ENCODE measurements at places on chromosomes 7 and 10.

- DNase-seq, result no peak
Observed at GRCh38 chr10:69655868-69656555, 26.0 kb downstream of the FAM241B start.

GRCh38 chr10:129467359-129468064 is 471 bp downstream of the MGMT start:
- no peak for DNase-seq

- no peak for DNase-seq
Observed at GRCh38 chr7:97126483-97127171, 9.1 kb downstream of the SDHAF3 start.

GRCh38 chr10:33833566-33833965 is 499.1 kb upstream of the NRP1 start:
- DNase-seq, result no peak

DNA sequence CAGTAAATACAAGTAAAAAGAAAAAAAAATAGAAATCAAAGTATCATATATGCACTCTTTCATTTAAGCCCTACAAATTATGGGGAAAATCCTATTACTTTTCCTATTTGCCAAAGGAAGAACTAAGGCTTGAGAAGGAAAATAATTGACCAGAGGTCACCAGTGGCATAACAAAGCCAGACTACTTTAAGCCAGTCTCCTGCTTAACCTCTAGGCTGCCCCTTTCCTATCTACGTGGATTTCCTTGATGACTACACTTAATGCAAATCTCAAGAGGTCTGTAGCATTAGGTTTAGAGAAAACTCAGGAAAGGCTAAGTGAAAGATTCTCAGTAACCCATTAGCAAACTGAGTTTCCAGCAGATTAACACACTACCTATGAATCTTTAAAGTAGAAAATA is 49.8 kb downstream of the TPK1 start:
- DNase-seq, result no peak

- DNase-seq, result no peak
Observed at GRCh38 chr10:133420579-133420978, 3.8 kb downstream of the SPRN start.

DNA sequence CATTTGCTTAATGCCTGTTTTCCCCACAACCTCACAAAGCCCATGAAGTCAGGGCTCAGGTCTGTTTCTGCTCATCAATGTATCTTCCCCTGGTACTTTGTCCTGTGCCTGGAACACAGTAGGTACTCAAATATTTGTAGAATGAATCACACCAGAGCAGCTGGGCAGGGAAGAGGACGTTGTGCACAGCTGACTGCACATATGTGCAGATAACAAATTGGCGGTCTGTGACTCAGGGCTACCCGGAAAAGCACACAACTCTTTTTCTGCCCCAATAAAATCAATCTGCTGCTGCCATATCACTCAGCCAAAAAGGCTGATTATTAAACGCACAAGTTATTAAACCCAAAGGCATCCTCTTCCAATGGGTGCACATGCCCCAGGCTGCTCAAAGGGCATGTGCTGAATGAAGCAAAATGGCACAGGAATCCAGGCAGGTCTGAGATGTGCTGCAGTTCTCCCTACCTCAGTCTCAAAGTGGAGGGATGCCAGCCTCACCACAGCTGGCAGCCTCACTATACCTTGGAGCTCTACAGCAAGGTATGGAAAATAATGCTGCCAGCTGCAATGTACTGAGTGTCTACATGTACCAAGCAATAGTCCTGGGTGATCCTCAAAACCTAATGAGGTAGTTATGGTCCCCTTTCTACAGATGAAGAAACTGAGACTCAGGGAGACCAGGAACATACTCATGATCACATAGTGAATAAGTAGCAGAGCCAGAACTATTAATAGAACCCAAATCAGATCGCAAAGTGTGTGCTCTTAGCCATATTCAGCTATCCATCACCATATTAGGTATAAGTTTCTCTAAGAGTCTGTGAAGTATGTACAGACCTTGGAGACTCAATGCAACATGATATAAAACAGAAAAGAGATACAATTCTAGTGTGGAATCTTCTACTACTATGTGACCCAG is 43.4 kb downstream of the SORBS1 start:
- no peak for DNase-seq

GRCh38 chr7:114531326-114531725 is 116.7 kb downstream of the FOXP2 start:
- no peak for DNase-seq

GRCh38 chr10:56599201-56599600 is 238.1 kb upstream of the ZWINT start:
- DNase-seq, result no peak

DNA sequence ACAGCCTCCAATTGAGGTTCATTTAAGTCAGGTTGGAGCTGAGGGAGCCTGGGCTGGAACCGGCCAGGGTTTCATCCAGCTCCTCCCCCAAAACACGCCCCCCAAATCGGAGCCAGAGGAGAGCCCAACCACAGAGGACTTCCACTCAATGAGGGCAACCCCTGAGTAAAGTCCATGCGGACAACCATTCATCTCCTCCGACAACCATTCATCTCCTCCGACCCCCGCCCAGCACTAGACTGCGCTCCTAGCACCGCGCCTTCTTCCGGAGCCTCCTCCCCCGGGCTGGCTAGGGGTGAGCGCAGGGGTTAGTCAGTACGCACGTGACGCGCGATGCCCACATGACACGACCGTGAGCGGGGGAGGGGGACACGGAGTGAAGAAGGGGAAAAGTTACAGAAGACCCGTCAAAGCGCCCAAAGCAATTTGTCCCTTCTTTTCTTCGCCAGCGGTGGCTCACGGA is 1.4 kb downstream of the MAGI2 start:
- DNase-seq, result no peak

DNA sequence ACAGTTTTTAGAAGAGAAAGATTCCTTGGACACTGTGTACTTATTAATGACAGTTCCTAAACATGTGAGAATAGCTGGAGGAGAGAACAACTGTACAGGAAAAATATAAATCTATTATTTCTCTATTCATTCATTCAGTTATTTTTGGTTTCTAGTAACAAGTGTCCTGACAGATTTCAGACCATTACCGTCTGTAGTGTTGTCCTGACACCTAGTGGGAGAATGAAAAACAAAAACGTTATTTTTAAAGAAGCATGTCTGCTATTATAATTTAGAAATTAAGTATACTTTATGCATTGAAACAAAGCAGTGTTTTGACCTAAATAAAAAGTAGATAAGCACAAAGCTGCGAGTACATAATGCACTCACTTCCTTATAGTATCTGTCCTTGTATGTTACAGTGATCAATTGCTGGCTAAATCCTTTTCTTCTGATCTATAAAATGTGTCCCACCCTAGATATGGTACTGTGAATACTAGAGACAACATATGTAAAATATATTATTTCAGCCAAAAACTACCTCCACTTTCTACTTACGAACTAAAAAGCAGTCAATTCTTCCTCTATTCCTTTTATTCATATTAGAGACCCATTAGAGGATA is 575.6 kb downstream of the ARL4A start:
- no peak for DNase-seq

DNA sequence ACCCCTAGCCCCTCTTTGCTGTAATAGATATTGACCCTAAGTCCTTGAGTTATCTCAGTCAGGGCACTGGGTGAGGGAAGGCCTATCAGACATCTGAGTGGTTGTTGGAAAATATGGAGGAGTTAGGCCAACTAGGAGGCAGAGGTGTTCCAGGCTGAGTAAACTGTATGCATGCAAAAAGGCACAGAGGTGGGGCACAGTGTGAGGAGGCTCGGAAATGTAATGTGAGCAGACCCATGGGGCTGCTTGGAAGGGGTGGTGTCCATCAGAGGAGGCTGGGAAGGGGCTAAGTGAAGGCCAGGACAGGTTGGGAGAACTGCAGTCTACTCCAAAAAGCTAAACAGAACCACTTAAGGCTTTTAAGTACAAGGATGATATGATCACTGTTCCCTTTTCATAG is 323.2 kb upstream of the BMPER start:
- no peak for DNase-seq

GRCh38 chr7:50339990-50340500 is 35.5 kb downstream of the IKZF1 start:
- no peak for DNase-seq

GRCh38 chr7:66352071-66352470 is 146.9 kb downstream of the TPST1 start:
- no peak for DNase-seq

- DNase-seq, result no peak
Observed at GRCh38 chr10:88226891-88227290, 356.2 kb downstream of the RNLS start.

DNA sequence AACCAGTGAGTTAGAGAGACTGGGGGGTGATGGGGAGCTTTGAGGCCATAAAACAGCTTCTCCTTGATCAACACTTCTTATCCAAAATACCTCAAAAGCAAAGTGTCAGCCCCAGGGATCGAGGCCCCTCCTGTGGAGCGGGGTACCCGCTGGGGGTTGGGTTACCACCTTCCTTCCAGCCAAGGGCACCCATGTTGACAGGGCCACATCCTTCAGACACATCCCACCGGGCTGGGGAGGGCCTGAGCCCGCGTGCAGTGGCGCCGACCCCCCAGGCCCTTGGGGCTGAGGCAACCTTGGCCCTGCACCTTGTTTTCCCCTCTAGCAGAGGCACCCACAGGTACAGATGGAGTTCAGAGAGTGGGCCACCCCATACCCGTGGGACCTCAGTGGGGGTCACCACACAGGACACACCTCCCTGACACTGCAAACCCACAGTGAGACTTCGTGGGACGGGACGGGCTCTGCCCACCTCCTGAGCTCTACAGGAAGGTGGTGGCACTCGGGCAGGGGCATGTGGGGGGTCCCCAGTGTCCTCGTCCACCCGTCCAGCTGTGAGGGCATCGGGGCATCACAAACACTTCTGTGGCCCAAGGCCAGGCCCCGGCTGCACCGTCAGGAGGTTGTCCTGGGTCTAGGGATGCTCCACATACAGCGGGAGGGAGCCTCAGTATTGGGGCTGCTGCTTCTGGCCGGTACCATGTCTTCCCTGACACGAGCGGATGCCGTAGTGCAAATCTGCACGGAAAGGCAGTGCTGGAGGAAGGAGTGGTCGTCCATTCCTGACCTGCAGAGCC is 10.7 kb downstream of the DPYSL4 start:
- DNase-seq, result no peak

GRCh38 chr7:9488555-9488954 is 1055.1 kb downstream of the NXPH1 start:
- DNase-seq, result no peak
